Ecto neural progenitor cell (in vitro differentiated cells): ENCODE measurements at places on chromosomes 5 and 9.

- DNase-seq, result no peak
These were observed 6.6 kb downstream of the PCBD2 start for GRCh38 chr5:134911285-134912206.

DNA sequence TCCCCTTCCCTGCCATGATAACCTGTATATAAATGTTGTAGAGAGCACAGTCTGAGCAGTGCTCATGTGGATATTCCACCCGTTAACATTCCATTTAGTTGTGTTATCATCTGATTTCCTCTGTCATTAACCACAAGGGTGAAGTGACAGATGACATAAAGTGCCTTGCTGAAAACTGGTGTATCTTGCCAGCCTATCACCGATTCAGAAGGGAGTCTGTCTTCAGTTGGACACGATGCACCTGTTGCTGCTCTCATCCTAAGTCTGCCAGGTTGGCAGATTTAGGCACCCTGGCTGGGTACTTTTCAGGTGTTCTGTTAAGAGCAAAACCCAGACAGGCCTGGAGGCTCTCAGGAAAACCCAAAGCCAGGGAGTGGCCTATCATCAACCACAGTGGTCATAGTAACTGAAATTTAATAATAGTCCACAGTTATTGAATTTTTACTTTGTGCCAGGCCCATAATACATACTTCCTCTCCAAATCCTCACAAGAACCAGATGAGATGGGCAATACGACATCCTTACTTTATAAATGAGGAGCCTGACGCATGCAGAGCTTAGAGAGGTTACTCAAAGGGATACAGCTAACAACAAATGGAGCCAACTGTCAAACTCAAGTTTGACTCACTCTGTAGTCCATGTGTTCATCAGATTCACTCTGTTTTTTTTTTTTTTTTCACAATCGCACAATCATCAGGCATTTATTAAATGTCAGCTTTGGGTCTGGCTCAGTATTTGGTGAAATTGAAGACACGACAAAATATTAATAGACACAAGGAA is 100.7 kb upstream of the SPRY4 start:
- DNase-seq, result no peak

GRCh38 chr5:136409000-136409399 is 43.7 kb upstream of the TRPC7 start:
- DNase-seq, result no peak

- DNase-seq, result no peak
These were observed 110.3 kb downstream of the ASTN2 start for GRCh38 chr9:117304549-117304948.

DNA sequence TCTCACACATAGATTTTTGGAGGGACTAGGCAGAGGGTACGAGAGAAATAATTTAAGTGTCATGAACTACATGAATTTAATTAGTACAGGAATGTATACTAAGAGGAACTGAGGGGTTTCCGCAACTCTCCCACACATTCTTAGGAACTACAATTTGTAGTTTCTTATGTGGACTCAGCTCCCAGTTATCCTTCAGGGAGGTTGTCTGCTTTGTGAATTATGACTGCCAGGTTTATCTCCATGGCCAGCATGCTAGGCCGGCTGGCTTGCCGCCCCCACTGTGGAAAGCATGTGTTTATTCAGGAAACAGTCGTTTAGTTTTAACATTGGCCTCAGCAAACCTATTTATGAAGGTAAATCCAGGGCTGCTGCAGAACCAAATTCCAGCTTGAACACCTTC is 415.0 kb downstream of the KCTD16 start:
- DNase-seq, result no peak

DNA sequence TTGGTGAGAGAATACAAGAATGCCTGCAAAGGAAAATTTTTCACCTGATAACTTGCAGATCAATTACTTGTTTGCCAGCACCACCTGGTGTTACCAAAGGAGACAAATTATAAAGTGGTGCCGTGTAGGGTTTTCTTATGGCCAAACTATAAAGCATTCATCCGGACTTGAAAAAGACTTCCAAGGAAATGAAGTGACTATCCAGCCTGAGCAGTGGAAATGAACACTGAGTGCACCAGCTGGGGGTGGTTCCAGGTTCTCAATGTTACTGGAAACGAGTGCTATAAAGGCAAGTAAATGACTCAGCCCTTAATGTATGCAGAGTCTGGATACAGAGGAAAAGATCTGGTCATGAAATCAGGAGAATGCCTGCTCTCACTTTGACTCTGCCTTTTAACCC is 113.1 kb downstream of the DNAH5 start:
- no peak for DNase-seq

- DNase-seq, result no peak
These were observed 255.8 kb upstream of the SLC24A2 start for GRCh38 chr9:20044686-20045085.

- DNase-seq, result no peak
These were observed 47.8 kb upstream of the ARRDC3 start for GRCh38 chr5:91430949-91431348.

- DNase-seq, result no peak
These were observed 36.5 kb downstream of the SYK start for GRCh38 chr9:90838098-90838497.

DNA sequence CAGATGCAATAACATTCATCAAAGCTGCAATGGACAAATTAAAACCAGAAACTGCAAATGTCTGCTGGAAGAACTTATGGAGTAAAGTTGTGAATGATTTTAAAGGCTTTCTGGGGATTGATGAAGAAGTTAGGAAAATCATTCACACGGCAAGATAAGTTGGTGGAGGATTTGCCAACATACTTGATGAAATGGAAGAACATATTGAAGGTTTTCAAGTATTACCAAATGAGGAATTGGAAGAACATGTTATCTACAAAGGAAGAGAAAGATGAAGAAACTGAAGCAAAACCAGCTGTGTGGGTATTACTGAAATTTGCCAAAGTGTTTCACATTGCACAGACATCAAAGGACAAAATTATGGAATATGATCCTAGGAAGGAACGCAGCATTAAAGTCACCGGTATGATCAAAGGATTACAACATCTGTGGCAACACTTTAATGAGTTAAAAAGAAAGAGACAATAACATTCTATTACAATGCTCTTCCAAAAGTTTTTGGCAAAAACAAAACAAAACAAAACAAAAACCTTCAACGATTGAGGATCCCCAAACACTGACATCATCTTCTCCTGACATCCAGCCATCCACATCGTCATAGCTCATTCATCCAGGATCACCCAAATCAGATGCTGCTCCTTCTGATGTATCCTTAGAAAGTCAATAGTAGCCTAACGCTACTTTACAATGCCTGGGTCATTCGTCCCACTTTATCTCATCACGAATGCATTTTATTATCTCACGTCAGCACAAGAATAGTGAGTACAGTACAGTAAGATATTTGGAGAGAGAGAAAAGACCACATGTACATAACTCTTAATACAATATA is 61.3 kb upstream of the SMC5 start:
- DNase-seq, result no peak

- DNase-seq, result no peak
These were observed 254.3 kb downstream of the ZSWIM6 start for GRCh38 chr5:61586096-61587084.

DNA sequence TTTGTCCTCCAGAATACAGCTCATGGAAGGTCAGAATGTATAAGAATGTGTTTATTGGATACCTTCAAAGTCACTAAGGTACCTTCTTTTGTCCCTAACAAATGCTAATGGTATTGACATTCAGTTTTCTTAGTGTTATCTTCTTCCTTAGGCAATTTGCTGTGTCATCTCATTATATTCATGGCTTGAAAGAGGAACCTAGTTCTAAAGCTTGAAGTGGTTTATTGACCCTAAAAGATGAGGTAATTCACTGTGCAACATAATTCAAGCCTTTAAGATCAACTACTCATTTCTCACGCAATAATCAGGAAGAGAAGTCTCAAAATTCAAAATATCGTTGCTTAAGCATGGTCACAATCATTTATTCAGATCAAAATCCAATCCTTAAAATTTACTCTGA is 342.7 kb upstream of the RIOK2 start:
- DNase-seq, result no peak

DNA sequence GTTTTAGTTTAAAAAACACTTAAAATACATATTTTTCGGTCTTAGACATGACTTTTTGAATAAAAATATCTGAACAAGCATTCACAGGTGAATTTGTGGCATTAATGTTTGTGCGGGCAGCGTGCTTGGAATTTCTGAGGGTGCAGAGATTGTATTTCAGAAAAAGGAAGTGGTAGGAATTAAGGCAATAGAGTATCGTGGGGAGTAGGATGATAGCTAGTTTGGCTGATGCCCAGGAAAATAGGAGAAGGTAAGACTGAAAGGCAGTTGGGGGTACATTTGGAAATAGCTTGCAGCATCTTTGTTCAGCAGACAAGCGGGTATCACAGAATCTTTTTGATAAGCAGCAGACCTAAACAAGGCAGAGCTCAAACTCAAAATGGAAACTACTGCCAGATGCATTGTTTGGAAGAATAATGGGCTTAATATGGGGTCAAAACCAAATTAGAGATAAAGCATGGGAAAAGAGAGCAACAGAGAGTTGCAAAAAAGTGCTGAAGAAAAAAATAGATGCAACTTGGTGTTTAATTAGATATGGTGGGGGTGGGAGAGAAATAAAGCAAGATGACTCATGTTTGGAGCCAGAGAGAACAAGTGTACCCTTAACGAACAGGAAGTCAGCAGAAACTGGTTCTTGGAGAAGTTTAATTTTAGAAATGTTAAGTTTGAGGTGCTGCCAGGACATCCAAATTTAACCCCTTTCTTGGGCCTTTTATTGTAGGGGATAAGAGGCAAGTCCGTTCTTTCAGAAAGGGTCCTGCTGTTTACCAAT is 85.7 kb upstream of the ARRDC3 start:
- no peak for DNase-seq

GRCh38 chr9:87685441-87685840 is 40.5 kb upstream of the CTSL start:
- DNase-seq, result no peak

GRCh38 chr5:79157305-79157704 is 45.7 kb downstream of the BHMT start:
- DNase-seq, result no peak

GRCh38 chr5:38569180-38569579 is 12.7 kb upstream of the LIFR start:
- no peak for DNase-seq

- no peak for DNase-seq
These were observed 2330.6 kb downstream of the MAT2B start for GRCh38 chr5:165836046-165836445.

DNA sequence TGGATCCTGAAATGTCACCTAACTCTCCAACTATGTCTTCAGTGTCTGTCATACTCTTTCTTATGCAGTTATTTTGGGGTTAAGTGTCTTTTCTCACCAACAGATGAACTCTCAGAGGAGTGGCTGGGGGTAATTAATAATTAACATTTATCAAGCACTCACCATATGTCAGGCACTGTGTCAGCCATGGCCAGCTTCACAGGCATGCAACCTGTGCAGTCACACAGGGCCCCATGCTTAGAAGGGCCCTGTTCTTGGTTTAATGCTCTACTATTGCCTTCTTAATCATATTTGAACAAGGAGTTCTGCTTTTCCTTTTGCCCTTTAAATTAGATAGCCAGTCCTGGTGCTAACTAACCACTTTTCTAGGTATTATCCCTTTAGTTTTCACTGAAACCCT is 3.4 kb upstream of the GRPEL2 start:
- no peak for DNase-seq

DNA sequence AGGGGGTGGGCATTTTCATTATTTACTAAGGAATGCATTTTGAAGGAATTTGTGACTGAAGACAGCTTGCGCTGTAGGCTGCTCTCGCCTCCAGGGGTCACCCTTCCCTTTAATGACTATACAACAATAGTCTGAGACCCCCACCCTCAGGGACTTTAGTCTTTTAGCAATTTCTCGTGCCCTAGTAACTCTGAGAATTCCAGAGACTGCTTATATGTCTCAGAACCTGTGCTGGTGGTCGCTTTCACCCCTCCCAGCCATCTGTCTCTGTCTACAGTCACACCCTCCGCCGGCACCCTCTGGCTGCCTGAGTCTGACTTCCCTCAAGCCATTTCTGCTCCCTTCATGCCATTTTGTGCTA is 671.4 kb downstream of the NR2F1-AS1 start:
- DNase-seq, result peak; percentile 69

GRCh38 chr5:149143470-149143869 is 2.2 kb downstream of the ABLIM3 start:
- DNase-seq, result no peak

- DNase-seq, result no peak
These were observed 19.6 kb upstream of the ISOC1 start for GRCh38 chr5:129074903-129075302.

GRCh38 chr5:146588331-146589027 is 72.5 kb upstream of the GPR151 start:
- no peak for DNase-seq

GRCh38 chr9:69252436-69252835 is 72.6 kb upstream of the ENTREP1 start:
- no peak for DNase-seq

DNA sequence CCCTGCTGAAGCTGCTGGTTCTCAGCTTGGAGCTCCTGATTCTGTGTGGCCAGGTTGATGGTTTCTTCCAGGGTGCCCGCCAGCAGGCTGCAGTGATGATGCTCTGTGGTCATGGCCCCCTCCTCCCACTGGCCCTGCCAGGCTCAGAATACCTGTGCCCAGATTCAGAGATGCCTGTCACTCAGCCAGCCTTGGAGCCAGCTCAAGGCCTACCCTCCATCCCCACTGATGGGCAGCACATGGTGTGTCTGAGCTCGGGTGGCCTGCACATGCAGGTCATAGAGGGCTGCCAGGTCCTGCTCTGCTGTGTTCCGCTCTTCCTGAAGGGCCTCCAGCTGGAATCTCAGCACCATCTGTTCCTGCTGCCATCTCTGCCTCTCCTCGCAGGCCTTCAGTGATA is 5.4 kb downstream of the SLC35A4 start:
- DNase-seq, result no peak
